D341Med (cell line): ENCODE measurements at places on chromosomes 4 and X.

- DNase-seq: no peak
Measured at GRCh38 chrX:68648960-68649359, 1.5 kb downstream of the STARD8 start.

DNA sequence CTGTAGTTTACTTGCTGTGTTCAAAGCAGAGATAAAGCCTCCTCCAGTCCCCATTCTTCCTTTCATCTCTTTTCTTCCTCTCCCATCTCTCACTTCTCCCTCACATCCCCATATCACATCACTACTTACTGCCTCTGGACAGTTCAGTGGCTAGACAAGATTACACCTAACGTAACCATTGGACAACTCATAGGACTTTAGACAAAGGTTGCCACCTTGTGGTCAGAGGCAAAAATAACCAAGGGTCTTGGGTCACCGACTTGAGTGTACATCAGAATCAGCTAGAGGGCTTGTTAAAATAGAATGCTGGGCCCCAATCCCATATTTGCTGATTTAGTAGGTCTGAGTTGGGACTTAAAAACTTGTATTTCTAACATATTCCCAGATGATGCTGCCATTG lies 109.3 kb upstream of the DGKK start:
- peak; percentile 41 for DNase-seq

DNA sequence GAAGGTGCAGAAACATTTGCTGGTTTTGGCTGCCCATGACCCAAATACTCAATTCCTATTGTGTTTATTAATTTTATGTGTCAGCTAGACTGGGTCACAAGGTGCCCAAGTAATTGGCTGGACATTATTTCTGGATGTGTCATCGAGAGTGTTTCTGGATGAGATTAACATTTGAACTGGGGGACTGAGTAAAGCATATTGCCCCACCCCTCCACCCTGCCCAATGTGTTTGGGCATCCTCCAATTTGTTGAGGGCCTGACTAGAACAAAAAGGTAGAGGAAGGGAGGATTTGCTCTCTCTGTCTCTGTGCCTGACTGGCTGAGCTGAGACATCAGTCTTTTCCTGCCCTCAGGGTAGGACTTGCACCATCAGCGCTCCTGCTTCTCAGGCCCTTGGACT lies 29.7 kb upstream of the LCORL start:
- no peak for DNase-seq

GRCh38 chr4:73197220-73197619 lies 61.4 kb downstream of the ANKRD17 start:
- no peak for DNase-seq

DNA sequence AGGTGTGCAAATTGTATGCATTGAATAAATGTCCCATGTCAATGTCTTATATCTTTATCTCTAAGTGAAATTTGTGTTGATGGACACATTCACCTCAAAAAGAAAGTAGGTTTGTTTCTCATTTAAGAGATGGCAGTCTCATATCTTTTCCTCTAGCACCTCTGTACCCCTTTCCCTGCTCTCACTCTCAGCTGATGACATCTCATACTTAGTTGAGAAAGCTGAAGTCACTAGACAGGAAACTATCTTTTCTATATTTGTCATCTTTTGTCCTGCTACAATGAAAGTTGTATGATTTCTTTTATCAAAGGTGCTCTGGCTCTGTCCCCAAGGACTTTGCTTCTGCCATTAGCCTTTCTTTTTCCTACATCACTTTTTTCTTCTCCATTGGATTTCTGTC lies 84.0 kb upstream of the GRPR start:
- DNase-seq: no peak

GRCh38 chrX:16579517-16579916 lies 70.4 kb upstream of the S100G start:
- no peak for DNase-seq

DNA sequence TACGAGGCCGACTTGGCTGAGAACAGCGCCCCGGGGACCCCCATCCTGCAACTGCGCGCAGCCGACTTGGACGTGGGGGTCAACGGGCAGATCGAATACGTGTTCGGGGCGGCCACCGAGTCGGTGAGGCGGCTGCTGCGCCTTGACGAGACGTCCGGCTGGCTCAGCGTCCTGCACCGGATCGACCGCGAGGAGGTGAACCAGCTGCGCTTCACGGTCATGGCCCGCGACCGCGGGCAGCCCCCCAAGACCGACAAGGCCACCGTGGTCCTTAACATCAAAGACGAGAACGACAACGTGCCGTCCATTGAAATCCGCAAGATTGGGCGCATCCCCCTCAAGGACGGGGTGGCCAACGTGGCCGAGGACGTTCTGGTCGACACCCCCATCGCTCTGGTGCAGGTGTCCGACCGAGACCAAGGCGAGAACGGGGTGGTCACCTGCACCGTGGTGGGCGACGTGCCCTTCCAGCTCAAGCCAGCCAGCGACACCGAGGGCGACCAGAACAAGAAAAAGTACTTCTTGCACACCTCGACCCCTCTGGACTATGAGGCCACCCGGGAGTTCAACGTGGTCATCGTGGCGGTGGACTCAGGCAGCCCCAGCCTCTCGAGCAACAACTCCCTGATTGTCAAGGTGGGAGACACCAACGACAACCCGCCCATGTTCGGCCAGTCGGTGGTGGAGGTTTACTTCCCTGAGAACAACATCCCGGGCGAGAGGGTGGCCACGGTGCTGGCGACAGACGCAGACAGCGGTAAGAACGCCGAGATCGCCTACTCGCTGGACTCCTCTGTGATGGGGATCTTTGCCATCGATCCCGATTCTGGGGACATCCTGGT lies 2.4 kb downstream of the PCDH7 start:
- DNase-seq: no peak

DNA sequence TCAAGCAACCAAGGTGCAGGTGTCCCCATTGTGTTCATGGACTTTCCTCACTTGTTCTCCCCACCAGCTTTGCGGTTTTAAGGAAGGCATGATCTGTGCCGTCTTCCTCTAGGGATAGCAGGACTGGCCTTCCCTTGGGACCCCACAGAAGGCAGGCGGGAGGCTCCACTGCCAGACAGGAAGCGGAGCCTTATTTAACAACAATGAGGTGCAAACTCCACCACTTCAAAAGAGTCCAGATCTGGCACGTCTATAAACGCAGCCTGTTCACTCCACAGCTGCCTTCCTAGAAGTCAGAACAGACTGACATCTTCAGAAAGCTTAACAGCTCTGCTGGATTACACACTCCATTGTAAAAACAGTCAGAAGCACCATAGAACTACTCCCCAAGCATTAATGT lies 1.7 kb upstream of the GPR143 start:
- DNase-seq: peak; percentile 21

GRCh38 chr4:180698550-180699195 lies 1544.5 kb upstream of the TENM3 start:
- DNase-seq: no peak

GRCh38 chr4:48100256-48100655 lies 33.8 kb downstream of the TXK start:
- DNase-seq: no peak

DNA sequence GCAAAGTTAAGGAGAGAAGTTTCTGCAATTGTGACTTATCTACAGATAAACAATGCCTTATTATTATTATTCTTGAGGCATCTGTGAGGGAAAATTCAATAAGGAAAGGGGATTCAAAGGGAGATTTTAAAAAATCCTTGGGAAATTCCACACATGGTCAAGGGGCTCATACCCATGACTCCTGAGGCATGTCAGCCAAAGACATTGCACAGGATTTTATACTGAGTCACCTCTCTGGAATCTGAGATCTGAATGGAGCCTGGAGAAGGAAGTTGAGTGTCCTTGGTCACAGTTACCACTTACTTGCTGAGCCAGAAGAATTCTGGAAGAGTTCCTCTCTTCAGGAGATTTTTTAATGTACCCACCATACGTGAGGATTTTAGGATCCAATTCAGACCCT lies 14.4 kb upstream of the CXCL8 start:
- no peak for DNase-seq

DNA sequence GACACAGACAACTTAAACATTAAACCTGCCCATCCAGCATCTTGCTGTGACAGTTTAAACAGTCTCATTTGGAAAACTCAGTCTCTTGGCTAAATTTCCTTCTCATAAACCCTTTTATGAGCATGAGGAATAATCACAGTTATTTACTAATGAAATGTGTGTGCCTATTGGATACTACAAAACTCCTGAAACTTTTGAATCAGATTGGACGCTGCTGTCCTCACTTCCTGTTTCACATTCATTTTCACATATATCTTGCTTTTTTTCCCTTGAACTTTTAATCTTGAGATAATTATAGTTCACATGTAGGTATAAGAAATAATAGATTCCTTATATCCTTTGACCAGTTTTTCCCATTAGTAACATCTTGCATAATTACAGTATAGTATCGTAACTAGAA lies 111.7 kb downstream of the CDKL5 start:
- DNase-seq: no peak

DNA sequence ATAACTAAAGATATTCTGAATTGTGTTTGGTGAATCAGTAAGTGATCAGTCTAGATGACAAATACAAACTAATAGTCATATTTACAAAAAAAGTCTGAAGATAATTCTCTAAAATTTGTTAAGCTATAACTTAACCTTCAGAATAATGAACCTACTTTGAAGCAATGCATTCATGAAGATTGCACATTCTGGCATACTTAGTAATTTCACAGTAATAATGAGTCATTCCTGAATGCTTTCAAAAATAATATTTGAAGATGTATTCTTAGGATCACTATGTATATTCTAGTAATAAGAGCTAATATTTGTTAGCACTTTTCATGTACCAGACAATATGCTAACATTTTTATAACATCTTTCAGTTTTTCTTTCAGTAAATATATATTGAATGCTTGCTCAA lies 756.7 kb upstream of the SLIT2 start:
- DNase-seq: no peak

DNA sequence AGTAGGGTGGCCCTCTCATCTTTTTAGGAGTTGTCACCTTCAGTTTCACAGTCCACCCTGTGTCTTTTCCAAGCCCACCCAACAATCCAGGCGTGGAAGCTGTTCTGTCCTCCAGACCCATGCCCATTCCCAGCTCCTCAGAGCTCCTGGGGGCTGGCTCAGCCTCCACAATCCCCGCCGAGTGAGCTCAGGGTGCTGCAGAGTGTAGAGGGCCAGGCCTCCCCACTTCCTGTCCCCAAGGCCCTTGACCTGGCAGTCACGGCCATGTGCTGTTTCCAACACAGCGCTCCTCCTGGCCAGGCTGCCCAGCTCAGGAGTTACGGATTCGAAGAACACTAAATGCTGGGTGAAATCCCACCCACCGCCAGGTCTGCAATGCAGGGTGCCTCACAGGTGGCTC lies 31.8 kb downstream of the PDHA1 start:
- no peak for DNase-seq
